ENCODE measurements at places on chromosomes 1 and 21. TPM values are rescaled to one million over a fixed set of nuclear protein-coding genes. Genes with fewer than 3 reads are reported as not detected.

- DNase-seq = no peak
Measured at GRCh38 chr1:103477101-103477500, 48.4 kb upstream of the RNPC3 start.

DNA sequence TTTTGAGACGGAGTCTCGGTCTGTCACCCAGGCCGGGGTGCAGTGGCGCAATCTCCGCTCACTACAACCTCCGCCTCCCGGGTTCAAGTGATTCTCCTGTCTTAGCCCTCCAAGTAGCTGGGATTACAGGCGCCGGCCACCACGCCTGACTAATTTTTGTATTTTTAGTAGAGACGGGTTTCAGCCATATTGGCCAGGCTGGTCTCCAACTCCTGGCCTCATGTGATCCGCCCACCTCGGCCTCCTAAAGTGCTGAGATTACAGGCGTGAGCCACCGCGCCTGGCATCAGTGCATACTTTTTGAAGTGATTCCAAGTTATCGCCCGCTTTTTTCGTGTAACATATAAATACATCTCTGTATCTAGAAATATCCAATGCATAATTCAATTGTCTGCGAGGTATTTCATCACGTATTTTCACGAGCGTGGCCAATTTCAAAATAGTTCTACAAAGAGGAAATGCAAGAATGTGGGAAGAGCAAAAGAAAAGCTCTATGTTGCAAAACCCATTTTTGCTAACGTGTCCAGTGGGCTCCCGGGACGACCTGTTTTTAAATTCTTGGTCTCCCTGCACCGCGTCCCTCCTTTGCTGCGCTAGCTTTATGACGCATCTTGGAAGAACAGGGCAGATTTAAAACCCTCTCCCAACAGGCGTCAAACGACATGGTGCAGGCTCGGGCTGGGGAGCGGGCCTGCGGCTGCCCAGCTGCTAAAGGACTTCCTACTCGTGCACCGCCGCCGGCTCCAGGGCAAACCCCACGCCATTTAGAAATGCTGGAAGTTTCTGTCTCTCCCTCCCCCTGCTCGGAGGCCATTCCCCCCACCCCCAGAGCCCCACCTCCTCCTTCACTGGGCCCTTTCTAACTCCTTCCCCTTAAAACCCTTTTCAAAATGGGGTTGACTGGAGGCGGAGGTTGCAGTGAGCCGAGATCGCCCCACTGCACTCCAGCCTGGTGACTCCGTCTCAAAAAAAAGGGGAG lies 923 bp upstream of the IFNGR2 start:
- peak; percentile 82 for DNase-seq

DNA sequence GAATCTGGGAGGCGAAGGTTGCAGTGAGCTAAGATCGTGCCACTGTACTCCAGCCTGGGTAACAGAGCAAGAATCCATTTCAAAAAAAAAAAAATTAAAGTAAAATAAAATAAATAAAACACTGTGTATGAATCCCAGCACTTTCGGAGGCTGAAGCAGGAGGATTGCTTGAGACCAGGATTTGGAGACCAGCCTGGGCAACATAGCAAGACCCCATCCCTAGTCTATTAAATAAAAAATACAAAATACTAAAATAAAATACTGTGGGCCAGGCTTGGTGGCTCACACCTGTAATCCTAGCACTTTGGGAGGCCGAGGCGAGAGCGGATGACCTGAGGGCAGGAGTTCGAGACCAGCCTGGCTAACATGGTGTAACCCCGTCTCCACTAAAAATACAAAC lies 4.2 kb upstream of the BNIPL start:
- DNase-seq = no peak

DNA sequence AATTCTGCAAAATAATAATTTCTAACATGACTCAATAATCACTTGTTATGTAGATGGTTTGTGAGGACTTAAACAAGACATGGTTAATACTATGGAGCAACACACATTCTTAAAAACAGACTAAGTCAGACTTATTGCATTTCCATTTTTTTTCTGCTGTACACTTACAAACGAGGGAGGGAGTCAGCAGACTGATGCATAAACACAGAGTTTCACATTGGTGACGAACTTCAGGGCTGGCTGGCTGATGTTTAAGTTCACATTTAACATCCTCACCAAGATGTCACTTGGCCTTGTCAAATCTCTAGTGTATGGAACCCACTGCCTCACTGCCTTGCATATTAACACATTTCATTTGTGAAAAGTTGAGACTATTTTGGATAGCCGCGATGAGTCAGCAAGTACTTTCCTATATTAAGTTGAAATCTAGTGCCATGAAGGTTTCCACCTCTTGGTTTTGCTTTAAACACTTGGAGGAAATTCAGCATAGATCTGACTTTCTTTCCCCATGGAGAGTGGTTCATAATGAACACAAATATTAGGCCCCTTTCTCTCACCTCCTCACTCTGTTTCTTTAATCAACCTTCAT lies 337.5 kb upstream of the RUNX1 start:
- DNase-seq = no peak

GRCh38 chr1:30677471-30677870 lies 45.9 kb downstream of the MATN1 start:
- no peak for DNase-seq

- DNase-seq = no peak
Measured at GRCh38 chr1:74003806-74004205, 194.2 kb downstream of the LRRIQ3 start.

DNA sequence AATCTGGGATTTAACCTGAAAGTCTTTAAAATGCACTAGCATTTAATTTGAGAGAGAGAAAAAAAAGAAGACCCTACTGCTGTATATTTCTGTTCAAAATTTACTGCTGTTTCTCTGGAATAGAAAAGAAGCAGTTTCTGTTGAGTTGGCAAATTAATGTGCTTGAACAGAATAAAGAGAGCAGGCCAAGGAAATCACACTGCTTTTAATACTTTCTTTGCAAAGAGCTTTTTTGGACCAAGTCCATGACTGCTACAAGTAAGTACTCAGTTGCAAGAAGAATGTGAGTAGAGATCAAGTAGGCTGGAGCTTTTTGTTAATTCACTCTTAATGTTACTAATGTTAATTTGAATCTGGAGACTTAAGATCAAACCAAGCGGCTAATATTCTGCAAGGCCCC lies 336.2 kb upstream of the SGIP1 start:
- DNase-seq = no peak

DNA sequence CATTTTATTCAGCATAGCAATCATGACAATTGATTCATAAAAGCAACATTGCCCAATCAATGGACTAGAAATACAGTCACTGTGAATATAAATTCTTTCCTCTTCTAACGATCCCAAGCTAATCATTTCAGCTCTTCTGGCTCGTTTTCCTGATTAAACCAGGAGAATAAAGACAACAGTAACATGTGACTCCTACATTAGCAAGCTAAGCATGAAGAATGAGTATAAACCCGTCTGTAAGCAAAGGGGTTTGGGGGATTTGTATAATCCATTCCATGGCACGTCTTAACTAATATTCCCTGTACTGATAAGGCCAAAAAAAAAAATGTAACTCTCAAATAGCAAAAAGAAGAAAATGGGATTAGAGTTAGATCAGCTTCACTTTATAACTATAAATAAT lies 21.6 kb downstream of the IRF2BP2 start:
- DNase-seq = no peak

- DNase-seq = no peak
Measured at GRCh38 chr1:168643152-168643551, 66.7 kb downstream of the XCL1 start.

DNA sequence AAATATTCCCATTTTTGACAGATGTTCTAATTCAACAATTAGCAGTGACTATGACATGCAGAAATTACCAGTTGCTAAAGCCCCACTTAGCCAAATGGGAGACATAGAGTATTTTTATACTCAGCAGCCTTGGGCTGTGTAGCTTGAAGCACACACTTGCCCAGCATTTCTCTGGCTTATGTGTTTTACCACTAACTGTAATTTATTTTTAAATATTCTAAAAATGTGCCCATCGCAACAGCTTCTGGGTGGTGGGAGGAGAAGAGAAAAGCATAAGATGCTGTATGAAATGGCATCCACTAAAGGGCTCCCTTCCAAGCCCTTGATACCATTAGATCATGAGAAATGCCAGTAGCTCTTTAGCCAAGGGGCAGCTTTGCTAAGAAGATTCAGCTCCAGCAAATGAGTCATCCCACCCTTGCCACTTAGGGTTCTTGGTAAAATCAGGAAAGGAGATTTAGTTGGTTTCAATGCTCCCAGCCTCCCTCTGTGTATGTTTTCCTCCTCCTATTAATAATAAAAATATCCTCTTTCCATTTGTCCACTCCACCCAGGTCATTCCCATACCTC lies 462.7 kb upstream of the DEPDC1 start:
- DNase-seq = no peak

DNA sequence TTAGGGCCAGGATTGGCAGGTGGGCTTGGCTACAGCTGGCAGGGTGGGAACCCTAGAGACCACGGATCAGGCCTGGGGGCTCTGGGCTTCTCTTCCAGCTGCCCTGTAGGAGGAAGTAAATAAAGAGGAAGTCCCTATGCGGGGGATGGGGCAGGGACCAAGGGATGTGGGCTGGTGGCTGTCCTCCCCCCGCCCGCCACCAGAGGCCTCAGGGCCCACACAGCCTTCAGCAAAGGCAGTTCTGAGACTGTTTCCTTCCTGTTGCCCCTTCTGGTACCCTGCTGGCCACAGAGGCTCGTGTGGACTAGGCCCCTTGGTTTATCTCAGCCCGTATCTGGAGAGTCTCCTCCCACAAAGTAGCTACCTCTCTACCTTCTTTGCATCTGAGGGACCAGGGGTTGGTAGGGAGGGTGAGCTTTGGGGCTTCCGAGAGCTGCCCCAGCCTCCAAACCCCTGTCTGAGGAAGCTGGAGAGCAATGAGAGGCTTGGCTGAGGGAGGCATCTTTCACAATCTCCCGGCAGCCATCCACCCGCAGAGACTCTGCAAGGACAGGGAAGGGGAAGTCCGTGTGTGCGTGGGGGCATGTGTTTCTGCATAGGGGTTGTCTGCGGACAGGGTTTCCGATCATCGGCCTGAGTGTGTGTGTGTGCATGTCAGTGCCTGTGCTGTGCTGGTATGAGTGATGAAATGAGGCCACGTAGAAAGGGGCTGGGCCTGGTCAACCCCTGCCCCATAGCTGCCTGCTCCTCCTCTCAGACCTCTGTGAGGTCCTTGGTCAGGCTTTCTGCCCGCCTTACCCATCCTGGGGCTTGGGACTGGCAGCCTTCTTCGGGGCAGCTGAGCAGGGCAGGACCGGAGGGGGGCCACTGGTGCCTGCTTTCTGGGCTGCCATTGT lies 12.5 kb downstream of the RPS6KA1 start:
- DNase-seq = peak; percentile 95

DNA sequence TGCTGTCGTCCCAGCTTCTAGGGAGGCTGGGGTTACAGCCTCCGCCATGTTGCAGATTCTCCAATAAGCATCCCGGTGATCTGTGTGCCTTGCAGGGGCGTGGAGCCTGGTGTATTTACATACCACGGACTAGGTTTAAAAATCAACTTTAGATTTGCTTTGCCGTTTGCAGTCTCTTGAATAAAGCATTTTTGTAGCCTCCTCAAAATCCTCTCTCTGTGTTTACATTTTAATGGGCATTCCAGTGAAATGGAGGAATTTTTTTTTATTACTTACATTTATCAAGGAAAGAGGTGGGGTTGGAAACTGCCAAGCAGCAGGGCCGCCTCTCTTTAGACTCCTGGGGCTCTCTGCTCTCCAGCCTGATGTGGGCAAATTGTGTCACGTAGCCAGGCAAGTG lies 437.5 kb upstream of the VAMP3 start:
- no peak for DNase-seq

GRCh38 chr1:83673312-83673711 lies 325.6 kb downstream of the TTLL7 start:
- no peak for DNase-seq

GRCh38 chr1:185679220-185679619 lies 55.0 kb upstream of the HMCN1 start:
- DNase-seq = no peak

DNA sequence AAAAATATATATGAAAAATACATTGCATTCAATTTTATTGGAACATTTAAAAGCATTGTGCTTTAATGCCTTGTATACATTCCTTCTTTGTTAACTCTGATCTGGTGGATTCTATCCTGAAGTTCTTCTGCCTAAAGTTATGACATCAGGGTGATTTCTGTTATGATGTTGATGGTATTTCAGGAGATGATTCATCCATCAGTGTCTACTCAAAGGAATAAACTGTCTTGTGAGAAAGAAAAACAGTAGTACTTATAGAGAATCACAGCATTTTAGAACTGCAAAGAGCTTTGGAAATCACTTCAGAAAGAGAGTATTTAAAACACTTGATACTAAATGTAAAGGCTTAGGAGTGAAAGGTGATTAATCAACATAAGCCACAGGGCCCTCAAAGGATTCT lies 155.7 kb downstream of the PTPRC start:
- DNase-seq = no peak

GRCh38 chr1:245325922-245326795 lies 171.4 kb downstream of the KIF26B start:
- DNase-seq = no peak

GRCh38 chr1:30473922-30474817 lies 249.2 kb downstream of the MATN1 start:
- DNase-seq = no peak

GRCh38 chr1:119565131-119565772 lies 58.2 kb downstream of the HSD3B1 start:
- DNase-seq = no peak

DNA sequence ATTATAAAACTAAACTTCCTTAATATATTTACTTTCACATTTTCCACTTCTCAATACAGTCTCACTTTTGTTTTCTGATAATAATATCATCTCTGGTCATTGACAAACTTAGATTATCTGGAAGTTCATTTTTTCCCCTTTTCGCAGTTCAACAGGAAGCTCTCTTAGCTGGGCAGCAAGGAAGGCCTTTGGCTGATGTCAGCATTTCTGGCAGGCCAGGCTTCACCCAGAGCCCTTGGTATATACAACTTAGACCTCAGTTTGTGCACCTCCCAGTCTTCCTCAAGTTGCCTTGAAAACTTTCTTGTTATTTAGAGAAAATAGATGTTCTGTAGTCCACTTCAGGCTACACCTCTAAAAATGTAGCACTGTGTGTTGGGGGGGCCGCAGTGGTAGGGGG lies 1103.6 kb downstream of the AMY1C start:
- DNase-seq = no peak

DNA sequence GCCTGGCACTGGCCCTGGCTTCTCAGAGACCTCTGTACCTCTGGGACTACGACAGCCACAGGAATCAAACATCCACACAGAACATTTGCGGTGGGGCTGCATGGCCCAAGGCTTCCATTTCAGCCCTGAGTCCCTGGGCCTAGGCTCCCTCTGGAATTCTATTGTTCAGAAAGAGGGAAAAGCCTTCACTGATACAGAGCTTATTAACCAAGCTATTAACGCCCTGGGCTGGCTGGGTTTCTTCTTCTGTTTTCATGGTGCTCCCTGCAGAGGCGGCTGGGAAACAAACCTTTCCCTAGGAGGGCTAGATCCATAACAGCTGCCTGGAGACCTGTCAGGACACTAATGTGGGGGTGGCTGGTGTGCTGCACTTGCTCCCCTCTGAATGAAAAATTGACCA lies 88.2 kb downstream of the KAZN start:
- no peak for DNase-seq

GRCh38 chr1:92026806-92027205 lies 3.0 kb upstream of the EPHX4 start:
- DNase-seq = no peak

Gene IRF2BP2
- 154 TPM for total RNA-seq

Gene S100A12
- total RNA-seq = 54.9 TPM

Gene FAM72D
- total RNA-seq = 0.77 TPM

Gene ZNF683
- total RNA-seq = 1.2 TPM

Gene USP16
- total RNA-seq = 33.4 TPM

Gene RGS1
- total RNA-seq = 16.3 TPM

Gene APCS
- not detected for total RNA-seq

Measured in lower lobe of right lung (tissue), 2 donors.